ENCODE measurements at places on chromosomes 4 and X.

- no peak for DNase-seq
Observed at GRCh38 chr4:132642016-132642817, 506.9 kb upstream of the PCDH10 start.

DNA sequence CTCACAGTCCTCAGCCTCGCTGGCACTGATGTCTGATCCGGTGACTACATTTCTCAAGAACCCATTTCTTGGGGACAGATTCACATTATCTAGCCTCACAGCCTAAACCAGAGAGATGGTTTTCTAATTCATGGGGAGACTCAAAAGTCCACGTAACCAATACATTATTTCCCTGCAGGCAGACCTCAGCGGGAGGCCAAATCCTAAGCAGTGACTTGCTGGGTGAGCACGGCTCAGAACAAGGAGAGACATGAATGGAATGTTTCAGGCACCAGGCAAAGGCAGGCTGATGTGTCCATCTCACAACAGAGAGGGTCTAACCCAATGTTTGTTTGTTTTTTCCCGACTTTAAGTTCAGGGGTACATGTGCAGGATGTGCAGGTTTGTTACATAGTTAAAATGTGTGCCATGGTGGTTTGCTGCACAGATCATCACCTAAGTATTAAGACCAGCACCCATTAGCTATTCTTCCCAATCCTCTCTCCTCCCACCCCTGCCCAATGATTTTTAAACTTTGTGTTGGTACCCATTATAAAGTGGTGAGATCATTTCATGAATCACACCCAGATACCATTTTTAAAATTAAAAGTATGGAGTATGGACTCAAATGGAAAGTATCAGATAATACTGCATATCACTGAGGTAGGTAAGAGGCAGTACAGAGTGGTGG lies 53.3 kb downstream of the SCD5 start:
- no peak for DNase-seq

GRCh38 chrX:13103914-13104274 lies 59.5 kb upstream of the FAM9C start:
- no peak for DNase-seq

DNA sequence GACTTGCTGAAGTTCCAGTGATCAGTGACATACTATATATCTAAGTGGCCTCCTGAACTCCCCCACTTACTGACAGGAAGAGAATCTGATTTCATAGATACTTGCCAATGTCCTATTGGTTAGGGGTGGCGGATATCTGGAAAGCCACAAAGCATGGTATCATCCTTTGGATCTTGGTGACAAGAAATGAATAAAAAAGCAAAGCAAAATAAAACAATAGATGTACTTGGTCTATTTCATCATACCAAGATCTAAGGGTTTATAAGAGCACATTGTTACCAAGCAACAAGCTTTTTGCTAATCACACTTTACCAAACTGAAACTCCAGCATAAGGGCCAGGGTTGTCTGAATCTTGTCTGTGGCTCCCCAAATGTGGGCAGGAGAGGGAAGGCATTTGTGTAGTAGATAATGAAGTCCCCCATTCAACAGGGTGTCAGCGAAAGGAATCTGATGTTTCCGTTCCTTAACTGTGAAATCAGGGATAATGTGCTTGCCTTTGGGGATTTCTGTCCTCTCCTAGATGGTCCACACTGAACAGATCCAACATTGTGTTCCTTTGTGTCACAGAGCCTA lies 125.0 kb upstream of the SMIM10 start:
- no peak for DNase-seq

DNA sequence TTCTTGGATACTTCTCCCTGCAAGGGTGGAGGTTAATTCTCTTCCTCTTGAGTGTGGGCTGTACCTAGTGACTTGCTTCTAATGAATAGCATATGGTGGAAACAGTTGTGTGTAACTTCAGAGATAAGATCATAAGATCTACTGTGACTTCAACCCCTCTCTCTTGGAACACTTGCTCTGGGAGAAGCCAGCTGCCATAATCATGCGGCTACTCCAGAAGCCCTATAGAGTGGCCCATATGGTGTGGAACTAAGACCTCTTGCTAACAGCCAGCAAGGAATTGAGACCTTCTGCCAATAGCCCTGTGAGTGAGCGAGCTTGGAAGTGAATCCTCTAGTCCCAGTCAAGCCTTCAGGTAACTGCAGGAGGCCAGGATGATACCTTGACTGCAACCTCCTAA lies 81.1 kb downstream of the RBMX2 start:
- DNase-seq, result no peak

DNA sequence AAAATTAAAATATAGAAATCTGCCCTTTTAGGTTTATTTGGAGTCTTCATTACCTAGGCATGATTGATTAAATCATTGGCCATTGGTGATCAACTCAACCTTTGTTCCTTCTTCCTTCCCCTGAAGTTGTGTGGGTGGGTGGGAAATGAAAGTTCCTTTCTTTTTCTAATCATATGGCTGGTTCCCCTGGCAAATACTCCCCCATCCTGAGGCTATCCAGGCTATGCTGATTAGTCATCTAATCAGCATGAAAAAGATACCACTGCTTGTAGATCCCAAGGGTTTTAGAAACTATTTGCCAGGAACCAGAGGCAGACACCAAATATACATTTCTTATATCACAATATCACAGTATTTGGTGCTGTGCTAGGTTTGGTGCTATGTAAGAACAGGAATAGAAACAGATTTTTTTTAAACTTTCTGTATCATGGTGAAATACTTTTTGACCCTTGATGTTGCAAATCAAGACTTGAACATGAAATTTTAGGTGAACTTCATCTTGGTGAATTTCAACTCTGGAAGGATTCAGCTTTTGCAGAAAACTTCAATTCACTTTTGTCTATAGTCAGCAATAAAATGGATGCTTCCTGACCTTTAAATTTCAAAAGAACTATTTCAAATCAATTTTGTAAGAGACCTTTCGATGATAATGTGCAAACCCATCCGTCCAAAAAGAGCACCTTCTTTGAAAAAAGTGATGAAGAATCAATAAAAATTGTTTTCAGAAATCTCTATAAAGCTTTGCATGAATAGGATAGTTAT lies 71.1 kb downstream of the CCSER1 start:
- DNase-seq, result no peak

GRCh38 chr4:128386761-128387599 lies 99.4 kb upstream of the PGRMC2 start:
- DNase-seq, result no peak

DNA sequence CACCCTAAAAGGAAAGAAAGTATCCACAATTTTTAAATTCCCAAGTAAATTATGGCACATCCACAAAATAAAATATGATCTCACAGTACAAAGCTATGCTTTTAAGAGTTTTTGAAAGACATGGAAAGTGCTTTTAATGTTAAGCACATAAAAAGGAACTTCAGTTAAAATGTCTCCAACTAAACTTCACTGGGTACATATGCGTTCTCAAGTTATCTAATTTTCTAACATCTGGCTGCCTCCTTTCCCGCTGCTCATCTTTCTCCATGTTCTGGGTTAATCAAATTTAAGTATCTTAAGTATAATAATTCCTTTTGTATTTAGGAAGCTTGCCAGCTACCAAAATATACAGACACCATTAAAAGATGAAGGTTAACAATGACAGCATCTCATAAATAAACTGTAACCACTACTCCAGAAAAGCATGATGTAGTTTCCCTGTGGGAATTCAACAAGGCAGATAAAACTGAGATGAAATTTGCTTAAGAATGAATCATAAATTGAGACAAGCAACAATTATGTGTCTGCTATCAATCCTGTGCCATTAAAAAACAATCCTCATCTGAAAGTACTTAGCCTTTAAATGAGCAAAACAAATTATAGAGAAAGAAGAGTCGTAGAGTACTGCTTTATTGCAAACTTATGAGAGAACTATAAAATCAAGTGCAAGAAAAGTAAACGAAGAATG lies 25.1 kb downstream of the PRSS12 start:
- DNase-seq, result no peak

DNA sequence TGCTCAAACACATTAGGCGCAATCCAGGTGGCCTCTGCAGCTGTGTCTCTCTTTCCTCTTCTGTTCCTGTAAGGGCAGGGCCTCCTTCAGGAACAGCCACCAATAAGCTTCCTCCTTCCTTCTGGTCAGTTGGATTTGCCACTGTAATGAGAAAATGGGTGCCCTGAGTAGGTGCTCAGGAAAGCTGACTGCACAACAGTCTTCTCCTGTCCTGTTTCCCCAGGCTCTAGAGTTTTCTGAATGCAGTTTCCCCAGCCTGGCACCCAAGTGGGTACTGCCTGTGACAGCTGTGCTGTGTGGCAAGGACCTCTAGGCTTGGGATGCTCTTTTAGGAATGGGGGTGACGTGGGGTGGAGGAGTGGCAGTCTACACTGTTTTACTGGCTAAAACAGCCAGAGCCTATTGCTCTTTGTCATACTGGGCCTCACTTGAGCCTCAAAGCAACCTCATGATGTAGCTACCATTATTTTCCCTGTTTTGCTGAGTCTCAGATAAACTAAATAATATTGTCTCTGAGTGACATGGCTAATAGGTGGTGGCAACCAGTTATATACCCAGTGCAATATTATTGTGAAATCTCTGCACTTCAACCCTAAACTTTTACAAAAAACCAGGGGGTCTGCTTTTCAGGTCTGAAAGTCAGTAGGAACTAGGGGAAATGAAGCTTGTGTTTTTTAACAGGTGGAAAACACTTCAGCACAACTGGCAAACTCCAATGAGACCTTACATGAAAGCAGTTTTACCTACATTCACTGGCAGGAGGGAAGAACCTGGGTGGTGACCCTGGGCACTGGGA lies 1.2 kb downstream of the CXCL2 start:
- no peak for DNase-seq

DNA sequence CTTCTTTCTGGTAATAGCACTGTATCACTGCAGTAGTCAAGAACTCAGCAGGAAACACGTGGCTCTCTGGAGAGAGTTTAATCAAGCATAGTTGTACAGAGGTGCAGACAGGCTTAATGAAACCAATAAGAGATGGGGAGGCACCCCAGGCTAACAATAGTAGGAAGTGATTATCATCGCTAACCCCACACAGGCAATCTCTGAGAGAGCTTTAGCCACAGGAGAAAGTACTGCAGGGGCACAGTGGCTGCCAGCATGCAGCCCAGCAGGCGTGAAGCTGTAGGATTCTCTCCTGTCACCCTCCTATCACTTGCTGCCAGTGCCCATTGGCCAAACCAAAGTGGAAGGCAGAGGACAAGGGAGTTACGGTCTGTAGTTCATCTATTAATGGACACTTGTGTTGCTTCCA lies 450.0 kb upstream of the RASGEF1B start:
- no peak for DNase-seq

- DNase-seq, result no peak
Observed at GRCh38 chr4:185809533-185810071, 2.4 kb downstream of the SORBS2 start.

DNA sequence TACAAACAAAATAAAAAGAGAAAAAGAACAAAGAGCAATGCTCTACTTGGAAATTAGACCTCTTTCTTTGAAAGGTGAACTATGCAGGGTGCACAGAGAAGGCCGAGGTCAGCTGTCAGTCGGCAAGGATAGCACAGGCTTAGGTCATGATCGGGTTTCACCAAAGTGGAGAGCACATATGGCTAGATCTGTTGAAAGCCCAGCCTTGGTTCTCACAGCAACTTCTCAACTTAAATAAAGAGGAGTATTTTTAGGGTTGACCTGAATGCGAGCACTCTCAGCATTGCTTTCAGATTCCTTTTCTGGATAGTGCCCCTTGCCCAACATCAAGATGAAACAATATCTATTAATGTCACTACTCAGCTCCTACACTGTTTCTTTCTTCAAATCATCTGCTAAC lies 122.9 kb upstream of the GPC4 start:
- DNase-seq, result no peak

DNA sequence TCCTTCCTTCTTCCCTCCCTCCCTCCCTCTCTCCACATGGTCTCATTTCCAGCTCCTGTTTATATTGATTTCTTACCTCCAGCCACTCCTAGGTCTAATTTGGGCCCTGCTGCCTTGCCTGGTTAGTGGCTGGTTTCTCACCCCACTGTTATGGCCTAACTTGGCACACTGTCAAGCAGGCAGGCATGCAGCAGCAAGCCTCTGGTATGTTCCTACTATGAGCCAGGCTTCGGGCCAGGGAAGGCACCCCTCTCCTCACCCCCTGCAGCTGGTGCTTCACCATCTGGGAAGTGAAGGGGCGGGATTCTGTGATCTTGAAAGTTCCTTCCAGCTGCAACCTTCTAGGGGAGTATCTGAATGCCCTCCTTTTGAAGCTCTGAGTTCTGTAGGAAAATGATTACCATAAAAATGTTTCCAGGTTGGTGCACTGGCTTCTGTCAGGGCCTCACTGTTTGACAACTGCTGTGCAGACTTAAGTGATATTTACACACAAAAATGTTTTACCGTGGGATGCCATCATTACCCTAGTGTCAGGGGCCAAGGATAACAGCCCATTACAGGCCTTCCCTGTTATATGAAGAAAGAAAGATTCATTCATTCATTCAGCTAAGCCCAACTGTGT lies 10.1 kb upstream of the VMA21 start:
- DNase-seq, result no peak

DNA sequence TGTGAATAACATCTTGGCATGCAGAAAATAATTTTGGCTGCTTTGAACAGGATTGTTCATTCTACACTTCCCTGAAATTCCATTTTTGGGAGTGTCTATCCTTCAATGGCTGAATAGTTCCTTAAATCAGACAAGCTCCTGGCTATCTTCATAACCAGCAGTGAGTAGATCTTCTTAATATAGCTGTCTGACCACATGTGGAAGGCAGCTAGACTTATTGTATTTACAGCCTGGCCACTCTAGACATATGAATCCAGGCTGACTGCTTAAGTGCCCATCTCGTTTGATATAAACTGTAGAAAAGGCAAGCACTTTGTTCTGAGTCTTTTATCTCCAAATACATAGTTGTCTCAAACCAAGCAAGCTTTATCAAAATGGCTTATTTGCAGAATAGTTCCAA lies 40.0 kb downstream of the PWWP3B start:
- DNase-seq, result no peak

DNA sequence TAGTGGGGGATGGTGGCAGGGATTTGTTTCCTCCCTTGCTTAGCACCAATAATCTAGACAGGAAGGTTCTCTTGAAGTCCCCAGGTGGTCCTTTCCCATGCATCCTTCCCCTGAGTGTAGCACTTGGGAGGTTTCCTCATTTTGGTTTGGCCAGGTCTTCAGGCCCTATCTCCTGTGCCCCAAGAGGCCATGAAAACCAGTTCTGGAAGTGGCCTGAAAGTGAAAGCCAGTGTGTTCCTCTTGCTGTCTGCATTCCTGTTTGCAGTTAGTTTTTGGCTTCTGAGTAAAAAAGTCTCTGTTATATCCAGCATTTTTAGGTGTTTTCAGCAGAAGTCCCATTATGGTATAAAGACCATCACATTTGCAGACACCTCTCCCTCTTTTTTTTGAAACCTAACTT lies 59.5 kb downstream of the MTM1 start:
- DNase-seq, result no peak

- DNase-seq, result no peak
Observed at GRCh38 chrX:118751950-118752783, 24.8 kb downstream of the IL13RA1 start.

- no peak for DNase-seq
Observed at GRCh38 chrX:149497626-149498025, 7.5 kb downstream of the IDS start.

- DNase-seq, result no peak
Observed at GRCh38 chr4:148986951-148987350, 544.7 kb upstream of the NR3C2 start.

GRCh38 chrX:10949541-10949940 lies 161.6 kb upstream of the HCCS start:
- no peak for DNase-seq

GRCh38 chr4:153269218-153269990 lies 65.2 kb downstream of the TRIM2 start:
- no peak for DNase-seq

- no peak for DNase-seq
Observed at GRCh38 chrX:13750204-13750603, 15.7 kb downstream of the OFD1 start.

- DNase-seq, result no peak
Observed at GRCh38 chr4:113969709-113970334, 9.6 kb downstream of the ARSJ start.
